Choroid plexus epithelial cell (primary cell): ENCODE measurements at places on chromosomes 7 and 10.
A peak's percentile ranks its signal among the peaks of the same experiment; 100 is the strongest.

- no peak for DNase-seq
Measured at GRCh38 chr7:22397981-22398380, 41.0 kb upstream of the RAPGEF5 start.

DNA sequence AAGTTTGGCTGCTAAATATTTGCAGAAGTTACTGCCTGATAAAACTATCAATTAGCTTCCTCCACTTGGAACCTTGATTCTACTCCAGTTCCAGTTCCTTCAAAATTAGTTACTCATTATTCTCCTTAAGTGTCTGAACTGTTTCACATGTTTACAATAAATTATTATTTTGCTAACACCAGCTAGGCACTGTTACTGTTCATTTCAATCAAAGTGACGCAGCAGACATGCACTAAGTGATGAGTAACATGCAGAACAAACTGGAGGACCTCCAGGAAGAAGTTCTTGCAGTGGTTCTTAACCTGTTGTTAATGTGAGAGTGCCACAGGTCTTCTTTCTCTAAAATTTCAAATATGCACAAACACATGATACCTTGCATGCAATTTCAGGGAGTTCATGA lies 491.8 kb upstream of the SEMA3A start:
- peak; percentile 18 for DNase-seq

- no peak for DNase-seq
Measured at GRCh38 chr10:70481831-70482530, 3.4 kb downstream of the PALD1 start.

DNA sequence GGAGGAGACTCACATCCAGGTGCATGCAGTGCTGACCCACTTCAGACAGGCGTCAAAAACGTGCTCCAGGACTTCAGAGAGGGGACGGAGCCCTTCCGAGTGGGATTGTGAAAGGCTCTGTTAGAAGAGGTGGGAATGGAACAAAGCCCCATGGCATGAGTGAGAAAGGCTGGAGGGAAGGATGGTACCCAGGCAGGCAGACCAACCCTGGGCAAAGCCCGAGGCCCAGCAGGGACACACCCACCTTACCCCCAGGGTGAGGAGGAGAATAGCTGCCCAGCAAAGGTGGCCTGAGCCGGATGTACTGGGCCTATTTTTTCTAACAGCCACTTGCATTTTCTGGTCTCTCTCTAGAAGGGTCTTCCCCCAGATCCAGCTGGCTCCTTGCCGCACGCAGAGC lies 14.8 kb downstream of the CHAT start:
- no peak for DNase-seq

DNA sequence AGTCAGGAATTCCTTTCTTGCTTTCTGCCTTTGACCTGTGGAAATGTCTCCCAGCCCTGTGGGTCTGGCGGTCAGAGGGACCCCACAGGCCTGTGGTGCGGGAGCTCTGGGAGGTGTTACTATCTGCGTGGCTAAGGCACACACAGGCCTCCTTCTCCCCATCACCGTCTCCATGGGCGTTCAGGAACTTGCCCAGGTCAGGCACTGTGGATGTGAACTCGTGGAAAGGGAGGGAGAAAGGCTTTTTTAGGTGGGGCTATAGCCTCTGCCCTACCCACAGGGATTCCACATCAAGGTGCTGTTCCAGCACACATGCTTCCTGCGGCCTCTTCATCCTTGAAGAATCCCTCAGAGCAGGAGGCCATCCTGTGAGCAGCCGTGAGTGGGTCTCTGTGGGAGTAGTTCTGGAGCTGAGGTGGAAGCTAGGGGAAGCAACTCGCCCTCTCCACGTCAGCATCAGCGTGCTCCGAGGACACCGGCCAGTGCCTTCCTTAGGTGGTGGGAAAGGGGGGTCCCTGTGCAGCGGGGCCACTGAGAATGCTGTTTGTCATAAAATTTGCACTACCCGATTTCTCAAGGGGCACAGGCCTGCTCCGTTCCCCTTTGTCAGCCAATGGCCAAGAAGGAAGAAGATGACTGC lies 7.5 kb upstream of the ATP6V0E2 start:
- no peak for DNase-seq

GRCh38 chr7:101216001-101216859 lies 1.2 kb downstream of the PLOD3 start:
- peak; percentile 40 for DNase-seq

- peak; percentile 77 for DNase-seq
Measured at GRCh38 chr10:22320591-22321155, at the start of gene BMI1. Gene BMI1, plus strand, starts transcription at chr10:22321099. Its CDS starts 5,351 bp downstream, at chr10:22326450.

GRCh38 chr10:78459639-78460037 lies 426.0 kb downstream of the RPS24 start:
- no peak for DNase-seq

DNA sequence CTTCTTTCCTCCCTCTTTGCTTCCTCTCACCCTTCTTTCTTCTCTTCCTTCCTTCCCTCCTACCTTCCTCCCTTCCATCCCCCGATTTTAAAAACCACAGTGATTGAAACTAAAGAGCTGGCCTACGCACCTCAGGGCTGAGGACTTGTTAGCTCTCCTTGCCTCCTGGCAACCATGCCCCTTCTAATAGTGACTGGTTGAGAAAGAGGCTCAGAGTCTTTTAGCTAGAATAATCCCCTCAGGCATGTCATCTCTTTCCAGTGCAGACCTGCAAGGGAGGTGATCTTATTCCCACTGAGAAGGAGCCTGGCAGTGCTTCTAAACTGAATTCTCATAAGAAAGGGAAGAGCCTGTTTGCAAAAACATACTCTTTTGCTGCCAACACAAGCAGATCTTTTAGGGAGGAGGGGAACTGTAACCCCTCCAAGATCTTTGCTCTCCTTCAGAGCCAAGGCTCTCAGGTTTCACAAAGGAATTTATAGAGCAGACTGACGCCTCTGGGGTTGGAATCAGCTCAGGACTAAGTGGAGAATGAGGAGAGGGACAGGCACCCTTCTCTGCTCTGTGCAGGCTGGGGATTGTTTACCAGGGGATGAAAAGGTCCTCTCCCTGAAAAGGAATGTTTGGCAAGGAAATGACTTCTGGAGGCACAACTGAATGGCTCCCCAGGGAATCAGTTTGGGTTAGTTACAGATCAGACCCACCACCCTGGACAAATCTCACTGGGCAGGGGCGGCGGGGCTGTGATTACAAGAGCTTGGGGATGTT lies 9.4 kb upstream of the ANKRD1 start:
- DNase-seq: peak; percentile 92

- DNase-seq: no peak
Measured at GRCh38 chr10:504121-504611, 185.3 kb downstream of the DIP2C start.

- no peak for DNase-seq
Measured at GRCh38 chr7:69208848-69209247, 389.4 kb upstream of the AUTS2 start.

- no peak for DNase-seq
Measured at GRCh38 chr10:131437556-131438475, 126.3 kb upstream of the TCERG1L start.

- DNase-seq: no peak
Measured at GRCh38 chr10:77264527-77264926, 373.1 kb downstream of the KCNMA1 start.
